ENCODE measurements at places on chromosomes 1 and 21. TPM values are rescaled to one million over a fixed set of nuclear protein-coding genes. Genes with fewer than 3 reads are reported as not detected.
A peak's percentile ranks its signal among the peaks of the same experiment; 100 is the strongest.

The DIO1 gene
- not detected for total RNA-seq

DNA sequence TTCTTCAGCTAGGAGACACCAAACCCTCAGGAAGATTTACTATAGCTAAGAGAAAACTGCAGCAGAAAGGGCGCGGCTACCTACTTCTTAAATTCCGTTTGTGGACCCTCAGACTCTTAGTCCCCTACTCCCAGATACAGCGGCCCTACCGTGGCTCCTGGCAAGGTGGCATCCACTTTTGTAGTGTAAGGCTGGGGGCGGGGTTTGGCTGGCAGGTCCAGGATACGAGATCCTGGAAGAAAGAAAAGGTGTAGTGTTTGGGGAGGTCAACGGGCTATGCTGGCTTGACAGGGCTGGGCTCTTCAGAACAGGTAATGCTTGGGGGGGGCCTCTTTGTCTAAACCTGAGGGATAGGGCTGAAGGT is 280 bp downstream of the CREB3L4 start:
- ATAC-seq: peak; percentile 12

DNA sequence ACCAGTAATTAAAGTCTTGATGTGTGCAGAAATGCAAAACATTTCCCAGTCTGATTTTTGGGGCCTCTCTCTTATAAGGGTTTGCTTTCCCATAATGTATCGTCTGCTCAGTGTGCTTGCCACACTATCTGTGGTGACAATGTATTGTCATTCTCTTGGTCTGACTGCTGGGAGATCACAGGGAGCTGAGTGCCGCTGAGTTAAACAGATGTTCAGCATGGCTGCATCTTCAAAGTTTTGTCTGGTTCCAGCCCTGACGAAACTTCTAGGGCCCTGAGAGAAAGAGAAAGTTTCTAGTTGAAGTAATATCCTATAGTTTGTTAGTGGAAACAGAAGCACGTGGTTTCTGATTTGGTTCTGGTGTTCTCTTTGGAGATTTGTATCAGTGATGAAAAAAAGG is 42.6 kb downstream of the DNM3 start:
- ATAC-seq: no peak

- ATAC-seq: no peak
These were observed 11.4 kb downstream of the SKI start for GRCh38 chr1:2239384-2239985.

DNA sequence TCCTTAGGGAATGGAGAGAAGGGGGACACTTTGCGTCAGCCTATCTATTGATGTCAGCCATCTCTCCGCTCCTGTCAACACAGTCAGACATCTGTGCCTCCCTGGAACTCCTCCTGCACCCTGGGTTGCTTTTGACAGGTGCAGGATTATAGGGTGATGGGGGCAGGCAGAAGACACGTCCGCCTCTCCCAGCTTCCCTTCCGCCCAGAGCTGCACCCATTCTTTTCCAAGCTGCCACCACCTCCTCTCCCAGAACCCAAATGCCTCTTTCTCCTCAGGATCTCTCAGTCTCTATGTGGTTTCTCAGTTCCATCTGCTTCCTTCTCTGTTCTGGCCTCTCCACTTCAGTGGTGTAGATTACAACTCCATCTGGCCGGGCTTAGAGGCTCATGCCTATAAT is 17.1 kb upstream of the KIF1B start:
- no peak for ATAC-seq

- ATAC-seq: no peak
These were observed 677.8 kb downstream of the USP25 start for GRCh38 chr21:16407403-16408240.

- peak; percentile 95 for ATAC-seq
These were observed 8.5 kb upstream of the WDR47 start for GRCh38 chr1:109050228-109050995.

GRCh38 chr21:29235714-29236197 is 63.0 kb upstream of the BACH1 start:
- ATAC-seq: no peak

- no peak for ATAC-seq
These were observed 40.9 kb downstream of the ALPL start for GRCh38 chr1:21550097-21550496.

DNA sequence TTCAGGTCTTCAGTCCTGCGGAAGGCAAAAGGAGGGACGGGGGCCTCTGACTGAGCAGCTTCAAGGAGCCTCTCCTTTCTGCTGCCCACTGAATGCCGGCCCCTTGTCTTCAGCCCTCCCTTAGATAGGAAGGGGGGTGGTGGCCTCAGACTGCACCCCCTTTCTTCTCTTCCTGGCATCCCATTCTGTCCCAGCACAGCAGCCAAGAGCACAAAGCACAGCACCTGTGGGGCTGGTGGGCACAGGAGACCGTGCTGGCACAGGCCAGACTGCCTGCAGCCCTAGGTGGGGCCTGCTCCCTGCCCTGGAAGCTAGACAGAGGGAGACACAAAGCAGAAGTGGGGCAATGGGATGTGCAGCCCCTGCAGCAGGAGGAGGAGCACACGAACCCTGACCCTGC is 1.7 kb upstream of the PAQR6 start:
- no peak for ATAC-seq

DNA sequence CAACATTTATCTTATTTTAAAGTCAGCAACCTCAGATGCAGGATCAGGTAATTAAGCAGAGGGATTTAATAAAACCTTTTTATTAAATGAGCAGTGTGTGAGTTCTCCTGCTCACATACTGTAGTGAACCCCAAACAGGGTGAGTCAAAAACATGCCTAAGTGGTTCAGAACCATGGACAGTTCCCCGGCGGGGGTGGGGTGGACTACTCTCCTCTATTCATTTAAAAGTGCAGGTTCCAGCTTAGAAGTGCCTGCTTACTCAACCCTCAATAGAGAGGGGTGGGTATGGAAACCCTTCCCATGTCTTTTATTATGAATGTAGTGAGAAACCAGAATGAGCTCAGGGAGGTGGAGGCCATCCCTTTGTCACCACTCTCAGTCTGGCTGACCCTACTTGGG is 397.9 kb downstream of the HHAT start:
- ATAC-seq: peak; percentile 67

- no peak for ATAC-seq
These were observed 29.4 kb downstream of the IL6R start for GRCh38 chr1:154434346-154435085.

All from esophagus mucosa (tissue), 1 donor.